ENCODE measurements at places on chromosomes 1 and 21.

DNA sequence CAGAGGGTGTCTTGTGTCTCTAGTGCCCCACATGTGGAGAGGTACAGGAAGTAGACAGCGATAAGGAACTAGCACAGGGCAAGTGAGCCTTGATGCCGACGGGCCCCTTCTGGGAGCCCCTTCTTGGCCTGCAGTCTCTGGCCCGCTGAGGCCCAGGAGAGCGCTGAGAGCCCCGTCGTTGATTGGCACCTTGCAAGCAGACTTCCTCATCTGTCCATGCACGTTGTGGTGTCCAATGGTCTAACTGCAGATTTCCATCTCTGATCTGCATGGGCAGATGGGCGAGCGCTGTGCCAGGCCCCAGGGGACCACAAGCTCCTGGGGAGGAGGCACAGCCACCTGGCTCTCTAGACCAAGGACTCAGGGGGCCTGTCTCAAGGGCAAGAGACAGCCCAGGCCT, 32.4 kb downstream of the PLEKHA6 start:
- no peak for DNase-seq

DNA sequence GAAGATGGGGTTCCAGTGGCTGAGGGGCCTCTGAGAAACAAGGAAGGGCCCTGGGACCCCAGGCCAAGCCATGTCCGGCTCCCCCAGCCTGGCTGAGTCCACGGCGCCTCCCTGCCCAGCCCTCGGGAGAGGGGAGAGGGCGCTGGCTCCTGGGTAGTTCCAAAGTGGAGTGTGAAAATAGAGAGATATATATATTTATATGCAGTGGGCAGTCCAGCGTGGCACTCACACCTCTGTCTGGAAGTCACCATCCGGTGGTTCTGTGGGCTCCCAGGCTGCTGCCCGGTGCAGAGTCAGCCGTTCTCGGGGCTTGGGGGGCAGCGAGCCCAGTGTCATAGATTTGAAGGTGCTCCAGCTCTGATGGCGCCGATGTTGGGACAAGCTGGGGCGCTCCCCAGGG, 23.4 kb upstream of the COL16A1 start:
- DNase-seq = no peak

GRCh38 chr1:30416221-30416820, 307.1 kb downstream of the MATN1 start:
- no peak for DNase-seq

DNA sequence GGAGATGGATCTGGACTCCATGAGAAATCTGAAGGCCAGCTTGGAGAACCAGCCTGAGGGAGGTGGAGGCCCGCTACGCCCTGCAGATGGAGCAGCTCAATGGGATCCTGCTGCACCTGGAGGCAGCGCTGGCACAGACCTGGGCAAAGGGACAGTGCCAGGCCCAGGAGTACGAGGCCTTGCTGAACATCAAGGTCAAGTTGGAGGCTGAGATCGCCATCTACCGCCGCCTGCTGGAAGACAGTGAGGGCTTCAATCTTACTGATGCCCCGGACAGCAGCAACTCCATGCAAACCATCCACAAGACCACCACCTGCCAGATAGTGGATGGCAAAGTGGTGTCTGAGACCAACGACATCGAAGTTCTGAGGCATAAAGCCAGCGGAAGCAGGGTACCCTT, 601.5 kb upstream of the ZP4 start:
- no peak for DNase-seq

DNA sequence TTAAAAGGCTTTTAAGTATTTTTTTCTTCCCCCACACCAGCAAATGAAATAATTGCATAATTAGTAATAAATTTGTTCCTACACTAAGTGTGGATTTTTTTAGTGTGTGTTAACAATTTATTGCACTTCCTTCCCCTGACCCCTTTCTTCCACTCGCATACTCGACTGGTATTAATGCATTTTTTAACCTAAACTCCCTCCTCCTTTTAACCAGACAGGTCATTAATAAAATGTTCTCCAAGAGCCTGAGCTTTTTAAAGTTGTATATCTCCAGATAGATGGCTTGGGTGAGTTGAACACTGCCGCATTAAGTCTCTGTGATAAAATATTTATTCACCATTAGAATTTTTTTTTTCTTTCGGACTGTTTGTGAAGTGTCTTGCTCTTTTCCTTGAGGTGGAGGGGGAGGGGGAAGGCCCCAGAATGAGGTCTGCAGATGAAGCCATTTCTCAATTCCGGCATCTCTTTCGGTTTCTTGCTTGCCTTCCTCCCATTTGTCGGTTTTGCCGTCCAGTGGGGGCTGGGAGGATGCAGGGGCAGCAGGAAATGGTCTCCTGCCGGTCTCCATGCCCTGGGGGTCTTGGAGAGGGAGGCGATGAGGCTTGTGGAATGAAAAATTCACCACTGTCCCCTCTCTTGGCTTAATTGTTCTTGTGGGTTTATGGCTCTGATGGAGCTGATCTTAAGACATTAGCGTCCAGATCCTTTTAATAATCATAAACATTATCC, 64.1 kb upstream of the ACTL8 start:
- no peak for DNase-seq

DNA sequence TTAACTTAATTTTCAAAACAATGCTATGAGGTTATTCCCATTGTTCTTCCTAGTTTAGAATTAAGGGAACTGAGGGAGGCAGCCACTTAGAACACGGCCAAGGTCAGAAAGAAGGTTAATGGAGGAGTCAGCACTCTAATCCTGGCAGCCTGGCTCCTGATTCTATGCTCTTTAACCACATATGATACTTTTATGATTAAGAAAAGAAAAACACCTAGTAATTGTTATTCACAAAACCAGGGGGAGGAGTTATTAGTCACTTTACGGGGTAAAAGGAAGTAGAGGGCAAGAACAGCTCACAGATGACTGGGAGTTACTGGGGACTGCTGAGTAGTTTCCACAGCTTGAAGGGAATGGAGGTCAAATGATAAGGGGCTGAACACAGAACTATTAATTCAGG, 38.6 kb downstream of the GADD45A start:
- DNase-seq = no peak

- DNase-seq = no peak
Observed at GRCh38 chr1:64476251-64476952, 6.5 kb downstream of the CACHD1 start.

GRCh38 chr1:32263744-32264143, 12.7 kb downstream of the LCK start:
- no peak for DNase-seq

DNA sequence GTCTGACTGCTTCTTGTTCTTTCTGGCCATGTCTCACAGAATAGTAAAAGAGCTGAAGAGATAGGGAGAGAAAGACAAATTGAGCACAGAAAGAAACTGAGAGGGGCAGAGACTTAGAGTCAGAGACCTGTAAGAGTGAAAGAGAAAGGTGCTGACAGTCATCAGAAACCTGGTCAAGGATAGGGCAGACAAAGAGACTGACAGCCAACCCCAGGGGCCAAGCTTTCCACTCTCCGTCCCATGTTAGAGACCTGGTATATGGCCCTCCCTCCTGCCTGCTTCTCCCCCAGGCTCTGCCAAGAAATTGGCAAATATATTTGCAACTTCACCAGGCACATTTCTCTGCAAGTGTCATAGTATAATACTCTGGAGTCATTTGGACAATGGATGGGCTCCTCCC, 64.6 kb downstream of the RHBG start:
- DNase-seq = no peak

GRCh38 chr1:246537887-246538286, 28.2 kb downstream of the TFB2M start:
- no peak for DNase-seq

- DNase-seq = no peak
Observed at GRCh38 chr21:37916310-37917051, at the start of gene KCNJ6. Gene KCNJ6, minus strand, starts transcription at chr21:37916457. Its CDS starts 75,775 bp downstream, at chr21:37840682.

- no peak for DNase-seq
Observed at GRCh38 chr1:240794046-240794843, 182.3 kb upstream of the GREM2 start.

- DNase-seq = no peak
Observed at GRCh38 chr1:27519331-27520258, 29.6 kb upstream of the WASF2 start.

DNA sequence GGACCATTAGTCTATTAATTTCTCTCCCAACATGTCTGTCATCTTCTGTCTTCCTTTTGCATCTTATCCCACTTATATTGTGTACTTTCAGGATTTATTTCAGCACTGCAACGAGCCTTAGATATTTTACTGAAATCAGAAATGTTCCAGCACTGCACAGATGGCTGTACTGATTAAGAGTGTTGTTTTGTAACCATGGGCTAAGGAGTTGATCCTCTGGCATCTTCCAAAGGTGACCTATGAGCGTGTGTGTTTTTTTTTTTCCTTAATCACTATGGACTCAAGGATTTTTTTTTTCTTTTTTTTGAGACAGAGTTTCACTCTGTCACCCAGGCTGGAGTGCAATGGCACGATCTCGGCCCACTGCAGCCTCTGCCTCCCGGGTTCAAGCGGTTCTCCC, 7.1 kb upstream of the DDX59 start:
- DNase-seq = no peak

GRCh38 chr1:211344152-211344618, 17.6 kb downstream of the TRAF5 start:
- no peak for DNase-seq

GRCh38 chr1:45282351-45282750, 44.3 kb upstream of the HPDL start:
- no peak for DNase-seq

DNA sequence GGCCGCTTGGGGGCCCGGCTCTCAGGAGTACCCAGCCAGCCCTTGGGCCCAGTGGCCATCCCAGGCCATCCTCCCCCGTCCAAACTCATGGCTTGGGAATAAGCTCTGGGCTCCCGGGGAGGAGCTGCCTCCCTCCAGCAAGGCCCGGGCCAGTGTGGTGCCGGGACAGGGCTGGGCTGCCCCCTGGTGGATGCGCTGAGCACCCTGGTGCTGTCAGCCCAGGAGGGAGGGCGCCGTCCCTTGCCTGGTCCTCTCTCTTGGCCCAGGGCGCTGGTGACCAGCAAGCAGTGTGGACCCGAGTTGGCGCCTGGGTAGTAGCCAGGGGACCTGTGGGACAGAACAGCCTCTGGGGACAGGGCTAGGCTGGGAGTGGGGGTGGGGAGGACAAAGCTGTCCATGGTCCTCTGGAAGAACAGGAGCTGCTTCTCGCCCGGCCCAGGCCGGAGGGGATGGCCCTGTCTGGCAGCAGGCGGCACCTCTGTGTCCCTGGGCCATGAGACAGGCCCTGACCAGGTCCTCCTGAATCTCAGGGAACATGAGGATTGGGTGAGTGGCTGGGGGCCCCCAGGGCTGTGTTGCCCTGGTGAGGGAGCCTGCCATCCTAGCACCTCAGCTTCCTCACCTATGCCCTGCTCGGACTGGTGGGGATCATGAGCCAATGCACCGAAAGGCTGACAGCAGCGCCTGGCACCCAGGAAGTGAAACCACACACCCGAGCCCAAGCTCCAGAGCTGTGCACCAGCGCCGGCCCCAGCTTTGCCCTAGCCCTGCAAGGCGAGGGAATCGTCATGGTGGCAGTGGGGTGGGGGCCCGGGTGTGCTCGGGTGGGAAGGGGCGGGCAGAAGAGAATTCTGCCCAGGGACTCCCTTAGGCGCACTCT, 9.4 kb downstream of the MORN1 start:
- peak; percentile 69 for DNase-seq

DNA sequence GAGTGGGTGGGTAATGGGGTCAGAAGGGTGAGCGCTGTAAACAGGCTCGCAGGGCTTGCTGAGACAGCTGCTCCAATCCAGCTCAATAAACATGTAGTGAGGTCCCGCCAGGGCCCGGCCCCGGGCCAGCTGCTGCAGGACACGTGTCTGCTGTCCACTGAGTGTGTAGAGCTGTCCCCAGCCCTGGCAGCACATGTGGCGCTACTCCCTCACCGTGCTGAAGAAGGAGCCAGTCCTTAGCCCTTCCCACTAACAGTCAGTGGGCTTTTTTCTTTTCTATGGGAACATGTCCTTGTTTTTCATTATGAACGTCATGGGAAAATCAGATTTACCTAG, 78.9 kb upstream of the C1orf174 start:
- DNase-seq = no peak

- DNase-seq = no peak
Observed at GRCh38 chr1:10867914-10868598, 71.6 kb upstream of the CASZ1 start.

- DNase-seq = no peak
Observed at GRCh38 chr1:143611159-143611558, 360.6 kb downstream of the FAM72C start.

GRCh38 chr1:230568008-230568407, 74.3 kb upstream of the COG2 start:
- DNase-seq = peak; percentile 1

GRCh38 chr21:41945982-41946381, 7.8 kb downstream of the C2CD2 start:
- DNase-seq = no peak

GRCh38 chr1:215631489-215631888, 64.4 kb downstream of the KCTD3 start:
- no peak for DNase-seq

- peak; percentile 38 for DNase-seq
Observed at GRCh38 chr1:248872752-248873408, 14.0 kb upstream of the ZNF692 start.

DNA sequence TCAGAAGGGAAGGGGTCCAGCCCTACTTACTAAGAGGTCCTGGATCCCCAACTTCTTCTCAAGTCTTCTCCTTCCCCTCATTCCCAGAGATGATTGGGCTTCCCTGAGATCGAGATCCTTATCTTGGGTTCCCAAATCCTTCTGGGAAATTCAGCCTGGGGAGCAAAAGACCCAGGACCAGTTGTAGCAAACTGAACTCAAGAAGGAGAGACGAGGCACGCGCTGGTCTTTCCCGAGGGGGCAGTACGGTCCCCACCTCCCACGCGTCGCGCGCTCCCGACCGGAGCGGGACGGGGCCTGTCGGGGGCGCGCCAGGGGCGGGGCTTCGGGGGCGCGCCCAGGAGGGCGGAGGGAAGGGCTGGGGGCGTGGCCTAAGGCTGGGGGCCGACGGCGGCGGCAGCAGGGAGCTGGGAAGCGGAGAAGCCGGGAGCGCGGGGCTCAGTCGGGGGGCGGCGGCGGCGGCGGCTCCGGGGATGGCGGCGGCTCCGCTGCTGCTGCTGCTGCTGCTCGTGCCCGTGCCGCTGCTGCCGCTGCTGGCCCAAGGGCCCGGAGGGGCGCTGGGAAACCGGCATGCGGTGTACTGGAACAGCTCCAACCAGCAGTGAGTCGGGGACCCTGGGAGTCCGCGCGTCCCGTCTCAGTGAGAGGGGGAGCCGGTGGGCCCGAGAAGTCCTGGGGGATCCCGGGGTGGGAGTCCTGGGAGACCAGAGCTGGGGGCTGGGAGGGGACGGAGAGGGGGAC, at the start of gene EFNA3:
Gene EFNA3 (plus strand): TSS at position 369 of the 741 bp plus-strand sequence. CDS start 105 bp downstream, at position 474.
- DNase-seq = no peak

GRCh38 chr1:165235777-165236291, 120.7 kb downstream of the LMX1A start:
- DNase-seq = no peak

GRCh38 chr1:178921499-178921898, 50.6 kb upstream of the ANGPTL1 start:
- no peak for DNase-seq

GRCh38 chr21:44711327-44712202, at the start of gene TSPEAR:
Gene TSPEAR, minus strand, starts transcription at chr21:44711572. Its CDS starts 58 bp downstream, at chr21:44711514.
- DNase-seq = no peak
